ENCODE measurements at places on chromosomes 1 and 21.
A peak's percentile ranks its signal among the peaks of the same experiment; 100 is the strongest.

GRCh38 chr1:33176362-33176850, 5.4 kb downstream of the TRIM62 start:
- peaks cover 24% of the 10 kb centered on the region for H3K4me1 ChIP-seq
- H3K4me3 ChIP-seq = no peak overlapping the region
- no peak for DNase-seq

- H3K27me3 ChIP-seq = peaks cover 15% of the 10 kb centered on the region
- no peak overlapping the region for H3K27ac ChIP-seq
- peaks cover 26% of the 10 kb centered on the region for H3K4me1 ChIP-seq
- DNase-seq = no peak
Observed at GRCh38 chr21:43721206-43721605, 2.3 kb downstream of the PDXK start.

GRCh38 chr1:54304518-54304917, 101.7 kb downstream of the SSBP3 start:
- H3K36me3 ChIP-seq = peaks cover 3% of the 10 kb centered on the region
- H3K4me3 ChIP-seq = no peak overlapping the region
- no peak for DNase-seq
- no peaks in the 10 kb centered on the region for H3K27me3 ChIP-seq
- no peak overlapping the region for H3K27ac ChIP-seq

GRCh38 chr21:17789656-17790055, 29.5 kb downstream of the C21orf91 start:
- H3K27ac ChIP-seq = peak overlapping the region; percentile 75
- no peak for DNase-seq
- peaks cover 49% of the 10 kb centered on the region for H3K36me3 ChIP-seq
- peaks cover 91% of the 10 kb centered on the region for H3K4me1 ChIP-seq
- peak overlapping the region; percentile 62 for H3K4me3 ChIP-seq
- H3K27me3 ChIP-seq = no peaks in the 10 kb centered on the region
